ENCODE measurements at places on chromosomes 11 and 22.

DNA sequence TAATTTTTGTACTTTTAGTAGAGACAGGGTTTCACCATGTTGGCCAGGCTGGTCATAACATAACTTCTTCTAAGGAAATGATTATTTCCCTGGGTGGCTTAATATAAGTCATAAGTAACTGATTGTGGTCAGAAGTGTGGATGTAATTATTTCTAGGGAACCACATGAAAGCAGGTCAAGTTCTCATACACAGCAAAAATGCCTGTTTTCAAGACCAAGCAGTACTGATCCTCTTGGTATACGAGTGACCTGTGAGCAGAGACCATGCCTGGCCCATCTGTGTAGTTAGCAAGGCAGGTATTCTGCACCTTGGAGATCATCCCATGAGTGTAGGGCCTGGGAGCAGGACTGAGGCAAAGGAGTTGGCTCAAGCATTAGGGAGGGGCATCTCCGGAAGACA is 32.5 kb upstream of the NUCB2 start:
- DNase-seq: no peak

- DNase-seq: no peak
Observed at GRCh38 chr11:36500315-36500721, 9.8 kb downstream of the TRAF6 start.

DNA sequence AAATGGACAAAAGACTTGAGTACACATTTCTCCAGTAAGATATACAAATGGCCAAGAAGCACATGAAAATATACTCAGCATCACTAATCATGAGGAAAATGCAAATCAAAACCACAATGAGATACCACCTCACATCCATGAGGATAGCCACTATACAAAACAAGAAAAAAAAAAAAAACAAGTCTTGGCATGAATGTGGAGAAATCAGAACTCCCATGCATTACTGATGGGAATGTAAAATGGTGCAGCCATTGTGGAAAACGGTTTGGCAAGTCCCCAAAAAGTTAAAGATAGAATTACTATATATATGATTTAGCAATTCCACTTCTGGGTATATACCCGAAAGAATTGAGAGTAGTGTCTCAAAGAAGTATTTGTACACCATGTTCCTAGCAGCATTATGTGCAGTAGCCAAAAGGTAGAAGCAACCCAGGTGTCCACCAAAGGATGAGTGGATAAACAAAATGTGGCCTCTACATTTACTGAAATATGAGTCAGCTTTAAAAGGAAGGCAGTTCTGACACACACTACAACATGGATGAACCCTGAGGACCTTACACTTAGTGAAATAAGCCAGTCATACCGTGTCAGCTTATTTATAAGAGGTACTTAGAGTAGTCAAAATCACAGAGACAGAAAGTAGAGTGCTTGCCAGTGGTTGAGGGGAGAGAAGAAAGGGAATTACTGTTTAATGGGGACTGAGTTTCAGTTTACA is 146.3 kb downstream of the WNT7B start:
- no peak for DNase-seq

GRCh38 chr11:121207485-121208115 is 85.0 kb upstream of the SC5D start:
- no peak for DNase-seq

GRCh38 chr11:117883063-117883462 is 6.6 kb upstream of the FXYD6 start:
- no peak for DNase-seq

DNA sequence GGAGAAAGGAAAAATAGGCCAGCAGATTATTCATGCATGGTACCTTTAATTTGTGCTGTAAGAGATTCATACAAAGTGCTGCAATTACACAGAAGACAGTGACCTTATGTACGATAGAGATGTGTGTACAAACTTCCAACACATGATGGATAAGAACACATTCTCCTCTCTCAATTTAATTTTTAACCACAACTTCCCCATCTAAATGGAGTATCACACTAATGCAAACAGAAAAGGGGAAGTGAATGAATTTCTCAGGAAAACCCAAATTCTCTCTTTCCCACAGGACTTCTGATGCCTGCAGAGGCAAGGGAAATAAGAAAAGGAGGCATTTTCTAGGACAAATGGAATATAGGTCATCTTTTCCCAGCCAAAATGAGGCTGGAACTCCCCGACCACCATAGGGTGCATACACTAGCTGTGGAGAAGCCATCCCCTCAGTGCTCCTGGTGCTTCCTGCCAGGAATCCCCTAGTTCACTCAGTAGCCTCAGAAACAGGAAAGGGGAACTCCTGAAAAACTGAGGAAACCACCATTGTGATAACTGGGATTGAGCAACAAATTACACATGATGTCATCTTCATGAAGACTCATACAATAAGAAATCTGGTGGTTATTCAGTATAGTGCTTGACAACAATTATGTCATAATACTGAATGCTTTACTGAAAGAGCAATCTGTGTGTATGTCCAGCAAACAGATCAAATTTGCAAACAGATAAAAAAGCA is 22.4 kb downstream of the MMP10 start:
- DNase-seq: no peak

- no peak for DNase-seq
Observed at GRCh38 chr11:100010393-100010792, 676.7 kb upstream of the ARHGAP42 start.

DNA sequence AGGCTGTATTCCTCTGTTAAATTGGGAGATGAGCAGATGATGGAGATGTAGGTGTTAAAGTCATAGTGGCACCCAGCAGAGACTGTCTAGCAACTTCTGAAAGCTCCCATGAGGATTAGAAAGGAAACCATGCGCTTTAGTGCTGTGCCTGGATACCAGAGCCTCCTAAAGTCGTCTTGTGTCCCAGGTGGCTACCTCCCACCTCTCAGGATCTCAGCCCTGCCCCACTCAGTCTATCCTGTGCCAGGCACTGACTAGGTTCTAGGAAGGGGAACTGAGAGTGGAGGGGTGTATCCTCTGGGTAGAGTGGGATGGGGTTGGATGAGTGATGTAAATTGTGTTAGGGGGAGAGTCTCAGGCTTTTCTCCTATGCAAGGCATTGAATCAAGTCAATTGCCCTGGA is 60.2 kb downstream of the KIAA1671 start:
- no peak for DNase-seq

DNA sequence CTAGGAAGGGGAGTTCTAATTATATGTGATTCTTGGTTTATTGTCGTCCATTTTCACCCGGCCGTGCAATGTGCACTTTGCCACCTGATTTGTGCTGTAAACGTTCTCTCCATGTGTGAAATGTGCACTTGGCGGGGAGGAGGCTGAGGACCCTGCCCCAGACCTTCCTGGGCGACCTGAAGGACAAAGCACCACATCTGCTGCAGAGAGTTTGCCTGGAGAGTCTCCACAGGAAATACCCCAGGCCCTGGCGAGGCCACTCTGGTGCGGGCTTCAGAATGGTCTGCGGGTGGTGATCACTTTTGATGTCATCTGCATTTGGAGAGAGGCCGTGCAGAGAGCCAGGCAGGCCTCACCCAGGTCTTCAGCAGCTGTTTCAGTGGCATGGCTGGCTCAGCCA is 224.7 kb downstream of the BRD1 start:
- DNase-seq: no peak

DNA sequence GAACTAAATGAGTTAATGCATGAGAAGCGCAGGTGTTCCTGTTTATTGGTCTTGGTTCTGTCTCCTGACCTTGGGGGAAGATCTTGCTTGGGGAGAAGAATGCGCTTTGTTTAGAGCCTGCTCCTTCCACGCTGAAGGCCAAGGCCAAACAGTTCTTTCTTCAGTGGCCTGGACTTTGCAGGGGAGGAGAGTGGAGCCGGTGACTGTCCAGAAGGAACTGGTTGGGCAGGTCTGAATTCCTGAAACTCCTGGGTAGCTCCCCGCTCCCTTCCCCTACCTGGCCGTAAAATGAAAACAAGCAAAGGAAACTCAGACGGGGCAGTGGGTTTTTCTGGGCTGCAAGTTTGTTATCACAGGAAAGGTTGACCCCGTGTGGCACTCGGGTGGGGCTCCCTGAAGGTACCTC is 3.6 kb downstream of the ARHGAP8 start:
- DNase-seq: no peak

GRCh38 chr11:10456519-10456918 is 1.5 kb downstream of the AMPD3 start:
- no peak for DNase-seq

- DNase-seq: no peak
Observed at GRCh38 chr11:106904826-106905225, 113.5 kb downstream of the GUCY1A2 start.

Measured in lower lobe of right lung (tissue), 2 donors.